Activated B cell treated with CpG ODN at 0.5 μM for 24 hours (primary cell): ENCODE measurements at places on chromosomes 12 and 14. TPM values are rescaled to one million over a fixed set of nuclear protein-coding genes. Genes with fewer than 3 reads are reported as not detected.

GRCh38 chr12:106976668-106977067, 10.3 kb downstream of the MTERF2 start:
- DNase-seq: no peak
- peaks cover 4% of the 10 kb centered on the region for H3K36me3 ChIP-seq
- H3K27me3 ChIP-seq: no peaks in the 10 kb centered on the region
- H3K4me3 ChIP-seq: no peak overlapping the region
- peaks cover 16% of the 10 kb centered on the region for H3K4me1 ChIP-seq

DNA sequence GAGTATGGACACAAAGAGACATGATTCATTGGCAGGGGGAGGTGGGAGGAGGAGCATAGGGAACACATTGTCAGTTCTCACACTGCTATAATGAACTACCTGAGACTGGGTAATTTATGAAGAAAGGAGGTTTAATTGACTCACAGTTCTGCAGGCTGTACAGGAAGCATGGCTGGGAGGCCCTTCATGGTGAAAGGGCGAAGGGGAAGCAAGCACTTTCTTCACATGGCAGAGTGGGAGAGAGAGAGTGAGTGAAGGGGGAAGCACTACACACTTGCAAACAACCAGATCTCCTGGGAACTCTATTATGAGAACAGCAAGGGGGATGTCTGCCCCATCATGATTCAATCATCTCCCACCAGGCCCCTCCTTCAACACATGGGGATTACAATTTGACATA, 391.8 kb downstream of the BMP4 start:
- no peaks in the 10 kb centered on the region for H3K27me3 ChIP-seq
- H3K4me3 ChIP-seq: no peak overlapping the region
- H3K36me3 ChIP-seq: no peaks in the 10 kb centered on the region

GRCh38 chr12:69468237-69469026, 1.8 kb upstream of the FRS2 start:
- peaks cover 6% of the 10 kb centered on the region for H3K36me3 ChIP-seq
- peak overlapping the region; percentile 48 for H3K4me3 ChIP-seq
- no peak for DNase-seq
- peaks cover 59% of the 10 kb centered on the region for H3K4me1 ChIP-seq

GRCh38 chr14:55942826-55943225, 175.4 kb upstream of the PELI2 start:
- no peak for DNase-seq
- H3K27me3 ChIP-seq: peaks cover 8% of the 10 kb centered on the region
- H3K4me1 ChIP-seq: no peaks in the 10 kb centered on the region
- H3K4me3 ChIP-seq: no peak overlapping the region

- no peaks in the 10 kb centered on the region for H3K27me3 ChIP-seq
- no peak for DNase-seq
- no peaks in the 10 kb centered on the region for H3K36me3 ChIP-seq
- H3K4me3 ChIP-seq: no peak overlapping the region
- H3K27ac ChIP-seq: no peak overlapping the region
- H3K4me1 ChIP-seq: no peaks in the 10 kb centered on the region
Measured at GRCh38 chr14:28571636-28572035, 195.0 kb upstream of the FOXG1 start.

GRCh38 chr12:32896432-32897280, at the start of gene PKP2:
Gene PKP2, minus strand, starts transcription at chr12:32896777. Its CDS starts 46 bp downstream, at chr12:32896731.
- peak within 1 kb of the TSS; percentile 78 for H3K4me3 ChIP-seq
- H3K36me3 ChIP-seq: no peaks in the 10 kb centered on the region
- peak; percentile 16 for DNase-seq
- peaks cover 12% of the 10 kb centered on the region for H3K4me1 ChIP-seq
- H3K27me3 ChIP-seq: peaks cover 49% of the 10 kb centered on the region

- no peaks in the 10 kb centered on the region for H3K27me3 ChIP-seq
- peaks cover 14% of the 10 kb centered on the region for H3K4me1 ChIP-seq
- H3K36me3 ChIP-seq: peaks cover 39% of the 10 kb centered on the region
- DNase-seq: no peak
- no peak overlapping the region for H3K4me3 ChIP-seq
- H3K27ac ChIP-seq: no peak overlapping the region
Measured at GRCh38 chr14:59267046-59267445, 78.6 kb downstream of the DAAM1 start.

GRCh38 chr12:68856510-68856909, 48.5 kb downstream of the MDM2 start:
- no peaks in the 10 kb centered on the region for H3K27me3 ChIP-seq
- peaks cover 4% of the 10 kb centered on the region for H3K36me3 ChIP-seq
- H3K4me3 ChIP-seq: no peak overlapping the region
- peaks cover 4% of the 10 kb centered on the region for H3K4me1 ChIP-seq

SRSF9 gene
- 191 and 192 TPM in 2 replicates for total RNA-seq

PMCH gene
- total RNA-seq: not detected in 2 replicates
